ENCODE measurements at places on chromosomes 13 and 19.

GRCh38 chr13:111383591-111384440, 63.4 kb downstream of the TEX29 start:
- no peak for DNase-seq

GRCh38 chr13:43558939-43559338, 227.8 kb downstream of the ENOX1 start:
- no peak for DNase-seq

DNA sequence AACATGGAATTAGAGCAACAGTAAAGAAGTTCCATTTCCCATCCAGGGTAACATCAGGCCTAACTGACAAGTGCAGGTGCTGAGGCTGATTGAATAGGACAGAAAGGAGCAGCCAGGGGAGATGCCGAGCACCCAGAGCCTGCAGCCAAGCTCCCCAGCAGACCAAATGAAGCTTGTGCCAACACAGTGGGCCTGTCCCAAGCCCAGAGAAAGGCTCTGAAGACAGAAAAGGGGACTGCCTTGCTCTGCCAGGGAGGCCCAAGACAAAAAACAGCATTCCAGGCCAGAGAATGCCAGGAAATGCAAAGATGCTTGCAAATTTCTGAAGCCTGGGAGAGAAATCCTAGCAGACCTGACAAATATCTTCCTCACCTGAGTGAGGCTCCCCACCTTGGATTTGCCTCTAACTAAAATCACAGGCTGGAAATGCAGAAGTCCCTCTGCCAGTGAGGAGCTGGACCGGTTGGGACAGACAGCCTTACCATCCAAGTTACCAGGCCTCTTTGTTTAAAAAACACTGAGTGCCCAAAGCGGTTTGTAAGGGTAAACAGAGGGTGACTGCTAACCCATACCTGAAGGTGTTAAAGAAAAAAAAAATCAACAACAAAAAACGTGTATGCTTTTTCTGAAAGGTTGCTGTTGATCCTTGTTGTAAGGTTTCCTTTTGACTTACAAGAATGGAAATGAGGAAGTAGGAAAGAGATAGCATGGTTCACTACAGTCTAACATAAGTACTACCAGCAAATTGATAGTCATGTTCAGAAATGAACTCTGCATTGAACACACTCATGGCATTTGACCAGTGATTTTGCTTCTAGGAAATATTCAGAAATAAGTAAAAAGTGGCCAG, 11.8 kb upstream of the HMGB1 start:
- DNase-seq = peak; percentile 75

DNA sequence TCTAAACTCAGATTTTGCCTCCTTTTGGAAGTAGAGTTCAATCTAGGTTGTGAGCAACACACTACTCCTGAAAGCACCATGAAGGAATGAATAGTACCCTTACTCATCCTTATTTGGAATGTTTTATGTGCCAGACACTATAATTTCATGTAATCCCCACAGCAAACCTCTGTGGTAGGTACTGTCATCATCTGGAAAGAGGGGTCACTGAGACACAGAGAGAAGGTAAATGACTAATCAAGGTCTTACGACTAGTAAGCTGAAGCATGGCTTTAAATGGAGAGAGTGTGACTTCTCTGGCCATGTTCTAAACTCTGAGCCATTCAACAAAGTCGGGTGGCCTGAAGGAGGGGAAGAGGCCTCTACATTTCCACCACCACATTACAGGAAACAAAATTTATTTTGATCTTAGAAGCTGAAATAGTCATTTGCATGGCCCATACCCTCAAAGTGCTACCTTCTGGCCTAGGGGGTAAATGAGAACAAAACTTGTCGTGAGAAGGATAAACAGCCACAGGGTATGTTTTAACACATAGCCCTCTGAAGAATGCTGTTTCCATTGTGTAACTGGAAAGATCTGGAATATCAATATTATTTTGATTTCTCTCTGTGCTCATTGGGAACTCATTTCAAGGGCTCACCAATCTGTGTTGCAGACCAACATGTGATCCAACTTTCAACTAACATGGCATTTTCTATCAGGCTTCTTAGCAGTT, 180.8 kb upstream of the RFC3 start:
- DNase-seq = no peak

GRCh38 chr13:75341028-75341427, 140.9 kb downstream of the TBC1D4 start:
- no peak for DNase-seq

GRCh38 chr13:84686973-84687372, 804.7 kb upstream of the SLITRK1 start:
- DNase-seq = no peak

GRCh38 chr13:101010100-101010499, 335.5 kb upstream of the TMTC4 start:
- DNase-seq = no peak

- no peak for DNase-seq
Measured at GRCh38 chr19:8703223-8703622, 4.6 kb upstream of the ACTL9 start.

GRCh38 chr19:9308091-9308770, 1.4 kb downstream of the ZNF699 start:
- no peak for DNase-seq

- no peak for DNase-seq
Measured at GRCh38 chr19:11168568-11168967, 13.0 kb upstream of the SPC24 start.

- DNase-seq = peak; percentile 98
Measured at GRCh38 chr19:45016388-45017314, 15.4 kb downstream of the RELB start.

DNA sequence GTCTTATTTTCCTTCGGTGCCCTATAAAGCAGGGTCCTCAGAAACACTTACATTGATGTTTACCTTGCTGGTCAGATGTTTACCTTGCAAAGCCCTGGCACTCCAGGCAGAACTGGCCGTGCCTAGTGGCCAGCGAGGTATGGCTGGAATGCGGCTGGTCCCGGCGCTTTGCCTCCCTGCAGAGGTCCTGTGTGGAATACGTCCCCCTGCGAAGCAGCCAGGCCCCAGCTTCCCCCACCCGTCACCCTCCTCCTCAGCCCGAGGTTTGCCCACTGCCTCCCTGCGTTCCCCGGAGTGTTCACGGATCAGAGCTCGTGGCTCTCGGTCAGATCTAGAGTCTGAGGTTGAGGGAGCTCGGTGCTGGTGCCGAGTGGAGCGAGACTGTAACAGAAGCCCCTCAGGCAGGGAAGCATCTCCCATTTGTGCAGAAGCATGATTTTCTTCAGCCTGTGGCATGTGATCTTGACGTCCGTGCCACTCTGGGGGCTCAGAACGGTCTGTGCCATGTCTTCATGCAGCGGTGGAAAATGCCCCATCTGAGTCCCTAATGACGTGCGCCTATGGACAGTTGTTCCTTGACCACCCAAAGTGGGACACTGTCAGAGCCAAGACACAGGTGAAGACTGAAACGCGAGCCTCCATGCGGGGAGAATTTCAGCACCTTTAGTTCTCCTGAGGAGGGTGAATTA, 54.8 kb upstream of the SOX1 start:
- DNase-seq = no peak

DNA sequence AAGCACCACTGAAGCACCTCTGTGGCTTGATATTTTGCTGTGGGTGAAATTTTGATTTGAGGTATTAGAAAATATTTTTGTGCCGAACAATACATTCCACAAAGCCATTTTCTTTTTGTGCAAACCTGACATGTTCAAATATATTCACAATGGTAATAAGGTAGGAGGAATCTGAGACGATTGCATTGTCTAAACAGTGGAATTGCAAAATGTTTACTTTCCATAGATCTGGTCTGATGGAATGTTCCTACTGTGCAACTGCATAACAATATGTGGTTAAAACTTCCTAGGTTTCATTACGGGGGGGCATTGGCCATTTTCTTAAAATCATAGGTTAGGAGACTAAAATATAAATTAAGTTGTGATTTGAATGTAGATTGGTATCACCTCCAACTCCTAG, 42.7 kb upstream of the AKAP11 start:
- no peak for DNase-seq

- DNase-seq = no peak
Measured at GRCh38 chr13:46207828-46208227, 3.9 kb upstream of the LRRC63 start.

GRCh38 chr13:79502859-79503468, 22.0 kb downstream of the NDFIP2 start:
- DNase-seq = peak; percentile 59

DNA sequence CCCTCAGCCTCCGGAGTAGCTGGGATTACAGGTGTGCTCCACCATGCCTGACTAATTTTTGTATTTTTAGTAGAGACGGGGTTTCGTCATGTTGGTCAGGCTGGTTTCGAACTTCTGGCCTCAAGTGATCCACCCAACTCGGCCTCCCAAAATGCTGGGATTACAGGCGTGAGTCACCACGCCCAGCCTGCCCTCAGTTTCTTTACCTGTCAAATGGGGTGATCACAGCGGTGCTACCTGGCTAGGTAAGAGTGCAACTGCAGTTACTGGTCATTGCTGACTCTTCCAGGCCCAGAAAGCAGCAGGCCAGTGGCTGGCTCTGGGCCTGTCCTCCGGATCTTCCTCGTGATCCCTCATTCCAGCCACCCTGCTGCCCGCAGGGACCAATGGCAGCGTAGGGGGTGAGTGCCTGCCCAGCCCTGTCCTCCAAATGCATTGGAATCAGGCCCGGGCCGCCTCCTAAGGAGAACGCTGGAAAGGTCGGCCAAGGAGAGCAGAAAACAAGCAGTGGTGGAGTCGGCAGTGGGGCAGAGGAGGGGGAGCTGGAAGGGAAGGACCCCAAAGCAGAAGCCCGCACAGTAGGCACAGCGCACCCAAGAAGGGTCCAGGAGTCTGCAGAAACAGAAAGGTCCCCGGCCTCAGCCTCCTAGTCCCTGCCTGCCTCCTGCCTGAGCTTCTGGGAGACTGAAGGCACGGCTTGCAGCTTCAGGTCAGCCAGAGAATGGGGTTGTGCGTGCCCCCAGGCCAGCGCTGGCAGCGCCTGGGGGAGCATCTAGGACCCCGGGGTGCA, 1.8 kb upstream of the SLC27A1 start:
- DNase-seq = no peak

DNA sequence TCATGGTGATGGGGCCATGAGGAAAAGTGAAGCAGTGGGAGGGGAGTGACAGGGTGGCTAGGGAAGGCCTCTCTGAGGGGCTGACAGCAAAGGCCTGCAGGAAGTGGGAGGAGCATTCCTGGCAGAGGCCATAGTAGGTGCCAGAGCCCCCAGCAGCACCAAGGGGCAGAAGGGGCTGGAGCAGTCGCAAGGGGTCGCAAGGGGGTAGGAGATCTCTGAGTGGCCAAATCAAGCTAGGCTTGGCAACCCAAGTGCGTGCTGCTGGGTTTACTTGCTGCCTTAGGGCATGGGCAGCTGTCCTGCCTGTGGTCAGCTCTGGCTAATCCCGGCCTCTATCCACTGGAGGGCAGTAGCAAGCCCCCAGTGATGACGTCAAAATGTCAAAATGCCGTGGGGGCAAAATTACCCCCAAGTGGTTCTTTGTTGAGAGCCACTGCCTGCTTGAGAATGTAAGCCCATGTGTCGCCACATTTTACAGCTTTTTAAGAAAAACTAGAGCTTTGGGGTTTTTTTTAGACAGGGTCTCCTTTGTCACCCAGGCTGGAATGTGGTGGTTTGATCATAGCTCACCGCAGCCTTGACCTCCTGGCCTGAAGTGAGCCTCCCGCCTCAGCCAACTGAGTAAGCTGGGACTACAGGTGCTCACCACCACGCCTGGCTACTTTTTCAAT, 11.8 kb downstream of the CCDC97 start:
- no peak for DNase-seq

- DNase-seq = no peak
Measured at GRCh38 chr13:51802631-51803418, 1.1 kb downstream of the DHRS12 start.

GRCh38 chr13:79459906-79460305, 21.0 kb upstream of the NDFIP2 start:
- DNase-seq = no peak

DNA sequence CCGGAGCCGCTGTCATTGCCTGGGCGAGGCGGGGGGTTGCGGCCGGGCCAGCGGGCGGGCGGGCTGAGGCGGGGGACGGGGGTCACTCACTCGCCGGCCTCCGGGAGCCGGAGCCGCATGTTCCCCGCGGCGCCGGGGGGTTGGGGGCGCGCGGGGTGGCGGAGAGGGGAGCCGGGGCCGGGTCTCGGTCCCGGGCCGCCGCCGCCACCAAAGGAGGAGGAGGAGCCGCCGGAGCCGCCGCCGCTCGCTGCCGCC, 149 bp downstream of the MED26 start:
- DNase-seq = no peak

DNA sequence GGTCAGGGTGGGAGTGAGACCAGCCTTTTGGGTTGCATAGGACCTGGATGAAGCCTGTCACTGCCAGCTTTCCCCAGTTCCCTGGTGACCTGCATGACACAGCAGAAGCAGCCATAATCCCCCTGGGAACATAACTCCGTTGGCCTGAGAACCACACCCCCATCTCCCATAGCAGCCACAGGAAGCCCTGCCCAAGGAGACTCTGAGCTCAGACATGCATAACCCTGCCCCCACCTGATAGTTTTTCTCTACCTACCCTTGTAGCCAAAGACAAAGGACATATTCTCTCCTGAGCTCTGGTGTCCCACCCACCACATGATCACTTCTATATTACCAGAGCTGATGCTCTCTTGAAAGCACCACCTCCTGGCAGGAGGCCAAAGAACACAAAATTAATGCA, 413.5 kb upstream of the HTR2A start:
- no peak for DNase-seq

GRCh38 chr13:67772807-67773453, 542.8 kb upstream of the PCDH9 start:
- no peak for DNase-seq

DNA sequence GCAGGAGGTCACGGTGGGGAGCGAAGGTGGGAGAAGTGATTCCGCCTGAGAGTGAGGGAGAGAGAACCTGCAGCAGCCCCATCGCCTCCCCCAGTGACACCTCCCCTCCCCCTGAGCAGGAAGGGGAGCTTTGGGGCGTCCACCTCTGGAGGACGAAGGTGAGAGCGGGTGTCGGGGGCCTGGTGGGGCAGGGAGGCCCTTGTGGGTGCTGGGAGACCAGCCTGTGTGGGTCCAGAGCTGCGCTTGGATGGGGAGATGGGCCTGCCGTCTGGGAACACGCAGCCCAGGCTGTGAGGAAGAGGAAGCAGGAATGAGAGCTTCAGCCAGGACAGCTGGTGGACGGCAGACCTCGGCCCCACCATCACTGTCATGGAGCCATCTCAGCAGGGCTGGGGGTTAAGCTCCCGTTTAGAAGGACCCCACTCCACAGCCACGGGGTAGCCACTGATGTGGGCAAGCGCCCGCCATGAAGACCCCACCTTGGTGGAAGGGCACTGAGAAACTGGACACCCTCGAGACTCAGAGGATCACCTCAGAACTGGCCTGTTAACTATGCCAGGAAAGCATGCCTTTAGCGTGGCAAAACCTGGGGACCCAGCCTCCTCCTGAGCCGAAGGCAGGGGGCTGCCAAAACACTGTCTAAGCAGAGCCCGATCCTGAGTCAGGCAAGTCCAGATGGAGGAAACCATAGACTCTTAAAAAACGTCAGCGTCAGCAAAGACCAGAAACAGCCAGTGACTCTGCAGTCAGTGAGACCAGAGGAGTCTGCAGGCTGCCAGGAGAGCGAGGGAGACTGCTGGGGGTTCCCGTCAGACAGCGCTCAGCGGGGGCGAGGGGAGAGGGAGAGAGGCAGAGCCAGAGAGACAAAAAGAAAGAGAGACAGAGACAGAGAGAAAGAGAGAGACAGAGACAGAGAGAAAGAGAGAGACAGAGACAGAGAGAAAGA, 6.4 kb upstream of the PROZ start:
- DNase-seq = no peak

Measured in MV-4-11 (cell line).